ENCODE measurements at places on chromosomes 5 and 9.
A peak's percentile ranks its signal among the peaks of the same experiment; 100 is the strongest.

DNA sequence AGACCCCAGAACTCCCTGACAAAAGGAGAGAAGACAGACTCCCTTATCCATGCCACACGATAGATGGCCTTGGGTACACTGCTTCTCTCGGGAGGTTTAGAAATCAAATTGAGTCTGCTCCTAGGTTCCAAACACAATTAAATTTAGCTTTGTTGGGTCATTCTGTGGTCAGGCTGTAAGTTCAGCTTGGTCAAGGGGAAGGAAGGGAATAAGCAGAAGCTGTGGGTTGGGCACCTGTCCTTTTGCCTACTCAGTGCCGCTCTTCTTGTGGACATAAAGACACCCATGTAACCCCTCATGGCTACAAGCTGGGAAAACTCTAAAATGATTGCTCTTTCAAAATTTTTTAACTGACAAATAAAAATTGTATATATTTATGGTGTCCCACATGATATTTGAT is 19.1 kb upstream of the AK3 start:
- DNase-seq = no peak

GRCh38 chr5:116739571-116739970 is 164.9 kb upstream of the SEMA6A start:
- DNase-seq = no peak

GRCh38 chr5:170312301-170312595 is 14.7 kb upstream of the LCP2 start:
- no peak for DNase-seq

GRCh38 chr9:87609486-87609885 is 111.8 kb downstream of the DAPK1 start:
- DNase-seq = no peak

DNA sequence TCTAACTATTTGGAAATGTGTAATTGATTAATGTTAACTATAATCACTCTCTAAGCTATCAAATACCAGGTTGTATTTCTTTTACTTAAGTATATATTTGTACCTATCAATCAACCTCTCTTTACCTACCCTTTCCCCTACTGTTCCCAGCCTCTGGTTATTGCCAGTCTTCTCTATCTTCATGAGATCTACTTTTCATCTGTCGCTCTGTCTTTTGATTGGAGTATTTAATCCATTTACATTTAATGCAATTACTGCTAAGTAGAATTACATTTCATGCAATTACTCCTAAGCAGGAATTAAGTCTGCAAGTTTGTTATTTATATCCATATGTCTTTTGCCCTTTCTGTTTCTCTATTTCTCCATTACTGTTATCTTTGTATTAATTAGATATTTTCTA is 148.1 kb downstream of the MAT2B start:
- no peak for DNase-seq

- DNase-seq = peak; percentile 19
Observed at GRCh38 chr5:6634306-6634705, 1.1 kb downstream of the SRD5A1 start.

DNA sequence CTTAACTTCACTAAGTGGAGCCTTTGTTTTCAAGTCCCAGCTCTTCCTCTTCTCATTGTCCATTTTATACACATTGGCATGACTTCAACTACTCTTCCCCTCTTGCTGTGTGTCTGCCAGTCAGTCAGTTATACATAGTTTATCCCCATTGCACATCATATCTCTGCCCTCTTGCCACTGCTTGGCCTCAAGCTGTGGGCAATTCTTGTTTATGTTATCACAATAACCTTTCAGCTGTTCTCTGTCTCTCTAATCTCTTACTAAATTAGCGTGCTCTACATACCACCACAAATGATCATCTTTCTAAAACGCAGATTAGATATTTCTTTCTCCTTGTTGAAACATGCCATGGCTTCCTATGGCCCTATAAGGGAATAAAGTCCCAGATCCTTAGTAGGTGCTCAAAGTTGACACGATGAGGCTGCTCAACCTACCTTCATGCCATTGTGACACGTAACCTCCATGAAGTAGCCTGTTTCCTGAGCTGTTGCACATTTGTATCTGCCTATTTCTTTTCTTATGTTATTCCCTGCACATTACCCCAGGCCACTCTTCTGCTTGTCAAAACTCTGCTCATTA is 239.3 kb downstream of the GAS1 start:
- DNase-seq = no peak

GRCh38 chr9:85898332-85898731 is 42.6 kb upstream of the NAA35 start:
- no peak for DNase-seq

- peak; percentile 96 for DNase-seq
Observed at GRCh38 chr5:82165740-82166530, 112.2 kb downstream of the RPS23 start.

DNA sequence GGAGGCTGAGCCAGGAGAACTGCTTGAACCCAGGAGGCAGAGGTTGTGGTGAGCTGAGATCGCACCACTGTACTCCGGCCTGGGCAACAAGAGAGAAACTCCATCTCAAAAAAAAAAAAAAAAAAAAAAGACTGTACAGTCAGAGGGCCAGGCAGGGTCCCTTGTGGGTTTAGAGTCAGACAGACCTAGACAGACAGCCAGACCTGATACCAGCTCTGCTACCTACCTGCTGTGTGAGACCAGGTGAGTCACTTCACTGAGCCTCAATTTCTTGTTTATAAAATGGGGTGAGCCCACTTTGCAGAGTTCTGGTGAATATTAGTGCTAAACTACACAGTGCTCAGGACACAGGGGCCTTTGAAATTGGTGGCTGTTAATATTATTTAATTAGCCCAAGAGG is 19.7 kb downstream of the TRIM14 start:
- no peak for DNase-seq

- DNase-seq = no peak
Observed at GRCh38 chr5:51043745-51044144, 339.5 kb upstream of the ISL1 start.

- DNase-seq = no peak
Observed at GRCh38 chr9:40884072-40884901, 244.2 kb downstream of the FOXD4L6 start.

Measured in fibroblast of the aortic adventitia (primary cell).